ENCODE measurements at places on chromosomes 6 and 20. TPM values are rescaled to one million over a fixed set of nuclear protein-coding genes. Genes with fewer than 3 reads are reported as not detected.
A peak's percentile ranks its signal among the peaks of the same experiment; 100 is the strongest.

- H3K36me3 ChIP-seq, result no peaks in the 10 kb centered on the region
- no peak overlapping the region for H3K4me3 ChIP-seq
- H3K4me1 ChIP-seq, result no peaks in the 10 kb centered on the region
- H3K27me3 ChIP-seq, result no peaks in the 10 kb centered on the region
- no peak for DNase-seq
- H3K27ac ChIP-seq, result no peak overlapping the region
These were observed 51.7 kb downstream of the MOCS1 start for GRCh38 chr6:39882531-39882899.

GRCh38 chr6:42025066-42025844 lies 25.1 kb upstream of the TAF8 start:
- no peak overlapping the region for H3K4me3 ChIP-seq
- peaks cover 46% of the 10 kb centered on the region for H3K36me3 ChIP-seq
- H3K27me3 ChIP-seq, result no peaks in the 10 kb centered on the region
- no peak for DNase-seq

GRCh38 chr20:56924292-56925081 lies 295.4 kb downstream of the TFAP2C start:
- peaks cover 58% of the 10 kb centered on the region for H3K27me3 ChIP-seq
- no peak for DNase-seq
- H3K36me3 ChIP-seq, result peaks cover 3% of the 10 kb centered on the region
- H3K27ac ChIP-seq, result no peak overlapping the region
- no peaks in the 10 kb centered on the region for H3K4me1 ChIP-seq

DNA sequence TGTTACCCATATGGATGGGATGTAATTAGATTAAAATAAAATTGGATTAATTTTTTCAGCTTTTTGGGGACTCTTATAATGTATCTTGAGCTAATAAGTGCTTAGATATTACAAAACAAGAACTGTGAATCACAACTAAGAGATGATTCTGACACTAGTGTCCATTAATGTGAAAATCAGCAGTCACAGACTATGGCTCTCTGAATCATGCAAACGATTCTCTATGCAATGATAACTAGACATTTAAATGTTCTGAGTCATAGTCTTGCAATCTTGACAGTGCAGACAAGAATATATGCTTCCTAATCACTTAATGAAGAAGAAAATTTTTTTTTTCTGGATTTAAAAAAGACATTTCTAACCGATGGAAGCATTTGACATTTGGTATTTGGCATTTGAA lies 82.2 kb upstream of the OPRM1 start:
- no peak overlapping the region for H3K4me3 ChIP-seq
- no peak for DNase-seq
- H3K36me3 ChIP-seq, result no peaks in the 10 kb centered on the region
- H3K27me3 ChIP-seq, result no peaks in the 10 kb centered on the region
- H3K27ac ChIP-seq, result no peak overlapping the region
- no peaks in the 10 kb centered on the region for H3K4me1 ChIP-seq

DNA sequence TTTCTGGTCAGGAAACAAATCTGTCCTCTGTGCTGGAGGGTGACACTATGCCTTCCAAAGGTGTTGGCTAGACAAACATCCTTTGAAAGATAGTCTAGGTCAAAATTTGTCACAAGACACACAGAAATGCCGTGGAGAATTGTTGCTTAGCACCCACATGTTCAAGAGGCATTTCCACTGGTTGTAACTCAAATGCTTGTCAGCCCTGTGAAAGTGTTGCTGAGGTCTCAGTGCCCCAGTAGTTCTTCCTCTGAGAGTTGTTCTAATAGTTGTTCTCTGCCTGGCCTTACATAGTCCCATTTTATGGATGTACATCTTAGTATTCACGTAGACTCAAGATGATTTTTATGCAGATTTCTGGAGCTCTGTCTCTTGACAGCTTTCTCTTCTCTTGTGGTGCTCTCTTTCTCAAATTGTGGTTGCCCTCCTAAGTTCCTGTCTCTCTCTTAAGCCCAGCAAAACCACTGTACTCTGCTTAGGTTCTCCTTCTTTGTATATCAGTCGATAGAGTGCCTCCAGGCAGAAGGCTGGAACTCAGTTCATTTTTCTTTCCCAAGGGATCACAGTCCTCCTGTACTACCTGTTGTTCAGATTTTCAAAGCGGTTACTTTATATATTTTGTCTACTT lies 39.5 kb upstream of the REV3L start:
- peak overlapping the region; percentile 32 for H3K27ac ChIP-seq
- no peak overlapping the region for H3K4me3 ChIP-seq
- H3K27me3 ChIP-seq, result no peaks in the 10 kb centered on the region
- DNase-seq, result no peak

GRCh38 chr6:8193541-8193940 lies 91.2 kb upstream of the EEF1E1 start:
- H3K27me3 ChIP-seq, result peaks cover 4% of the 10 kb centered on the region
- H3K4me3 ChIP-seq, result no peak overlapping the region
- no peak for DNase-seq
- no peaks in the 10 kb centered on the region for H3K4me1 ChIP-seq
- H3K36me3 ChIP-seq, result no peaks in the 10 kb centered on the region

DNA sequence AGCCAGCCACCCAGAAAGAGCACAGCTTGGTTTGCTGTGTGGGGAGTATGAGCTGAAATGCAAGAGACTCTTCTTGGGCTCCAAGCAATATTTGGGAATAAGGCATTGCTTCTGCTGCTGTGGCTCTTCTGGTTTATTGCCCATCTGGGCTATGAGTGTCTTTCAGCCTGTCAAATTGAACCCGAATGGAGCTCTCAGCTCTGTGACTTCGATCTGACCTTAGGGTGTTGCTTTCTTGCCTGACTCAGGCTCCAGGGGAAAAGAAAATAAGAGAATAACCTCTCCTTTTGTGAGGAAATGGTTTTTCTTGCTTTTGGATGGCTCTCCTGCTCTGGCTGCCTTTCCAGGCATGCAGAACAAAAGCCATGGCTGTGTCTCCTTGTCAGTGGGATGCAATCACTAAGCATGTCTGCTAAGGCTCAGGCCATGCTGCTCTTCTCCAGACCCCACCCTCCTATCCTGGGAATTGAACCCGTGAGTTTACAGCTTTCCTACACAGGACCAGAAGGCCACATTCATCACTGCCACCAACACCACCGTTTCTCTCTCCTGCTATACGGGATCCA lies 169.4 kb upstream of the JAG1 start:
- no peaks in the 10 kb centered on the region for H3K27me3 ChIP-seq
- no peak overlapping the region for H3K4me3 ChIP-seq
- H3K27ac ChIP-seq, result no peak overlapping the region
- no peak for DNase-seq

DNA sequence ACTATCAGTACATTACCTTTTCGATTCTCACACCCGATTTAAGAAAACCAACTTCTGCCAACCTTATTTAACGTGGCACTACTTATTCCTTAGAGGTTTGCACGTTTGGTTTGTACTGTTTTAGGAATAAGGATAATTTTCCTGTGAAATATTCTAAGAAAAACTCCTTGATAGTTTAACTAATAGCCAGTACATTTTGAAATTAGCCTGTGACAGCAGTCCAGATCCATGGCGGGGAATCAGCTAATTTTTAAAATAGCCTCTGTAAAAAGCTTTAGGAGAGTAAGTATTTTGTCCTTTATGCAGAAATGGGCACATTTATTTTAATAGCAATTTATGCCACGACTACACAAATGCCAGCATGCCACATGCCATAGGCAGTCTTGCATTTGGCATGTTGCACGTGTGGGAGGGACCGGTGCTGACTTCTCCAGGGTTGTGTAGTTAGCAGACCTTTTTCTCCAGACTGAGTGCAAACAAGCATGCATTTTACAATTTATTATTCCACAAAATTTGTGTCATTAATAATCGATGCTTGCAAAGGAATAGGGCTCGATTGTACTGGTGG lies 6.2 kb downstream of the FOXC1 start:
- H3K27ac ChIP-seq, result no peak overlapping the region
- no peak overlapping the region for H3K4me3 ChIP-seq
- no peak for DNase-seq
- H3K36me3 ChIP-seq, result peaks cover 4% of the 10 kb centered on the region

DNA sequence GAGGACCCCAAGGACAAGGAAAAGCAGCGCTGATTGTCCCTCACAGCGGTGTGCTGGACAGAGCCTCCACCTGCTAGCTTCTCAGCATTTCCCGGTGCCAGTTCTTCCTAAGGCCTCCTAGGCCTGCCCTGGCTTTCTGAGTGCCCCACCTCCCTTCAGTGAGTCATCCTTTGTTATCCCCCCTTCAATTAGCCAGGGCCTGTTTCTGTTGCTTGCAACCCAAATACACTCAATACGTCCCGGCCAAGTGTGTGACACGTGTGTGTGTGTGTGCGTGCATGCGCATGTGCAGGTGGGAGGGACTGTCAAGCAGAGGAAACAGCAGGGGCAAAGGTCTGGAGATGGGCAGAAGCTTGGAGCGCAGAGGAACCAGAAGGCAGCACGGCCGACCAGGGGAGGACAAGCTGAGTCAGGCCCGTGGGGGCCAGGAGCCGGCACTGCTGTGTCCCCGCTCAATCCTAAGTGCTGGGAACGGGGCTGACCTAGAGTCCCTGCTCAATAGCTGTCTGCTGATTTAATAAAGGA lies 159.8 kb downstream of the PREX1 start:
- H3K4me1 ChIP-seq, result peaks cover 4% of the 10 kb centered on the region
- peaks cover 72% of the 10 kb centered on the region for H3K36me3 ChIP-seq
- H3K27me3 ChIP-seq, result no peaks in the 10 kb centered on the region

GRCh38 chr6:36290668-36291620 lies 21.1 kb downstream of the PNPLA1 start:
- no peak overlapping the region for H3K4me3 ChIP-seq
- H3K27me3 ChIP-seq, result peaks cover 7% of the 10 kb centered on the region
- H3K36me3 ChIP-seq, result no peaks in the 10 kb centered on the region
- peaks cover 9% of the 10 kb centered on the region for H3K4me1 ChIP-seq

DNA sequence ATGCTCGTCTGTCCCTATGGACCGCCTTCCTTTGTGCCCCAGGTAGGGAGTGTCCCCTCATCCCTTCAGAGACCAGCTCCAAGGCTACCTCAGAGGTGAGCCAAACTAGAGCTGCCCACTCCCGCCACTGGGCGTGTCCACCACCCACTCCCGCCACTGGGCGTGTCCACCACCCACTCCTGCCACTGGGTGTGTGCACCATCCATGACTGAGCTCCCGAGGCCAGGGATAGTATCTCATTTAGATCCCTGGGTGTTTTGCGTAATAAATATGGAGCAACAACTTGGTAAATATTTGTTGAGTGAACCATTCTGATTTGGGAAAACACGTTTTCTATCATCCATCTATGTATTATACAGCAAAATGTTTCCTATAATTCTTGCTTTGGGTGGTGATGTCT lies 68.8 kb downstream of the ZBTB2 start:
- peaks cover 52% of the 10 kb centered on the region for H3K27me3 ChIP-seq
- H3K36me3 ChIP-seq, result no peaks in the 10 kb centered on the region
- DNase-seq, result no peak
- H3K4me1 ChIP-seq, result peaks cover 23% of the 10 kb centered on the region

DNA sequence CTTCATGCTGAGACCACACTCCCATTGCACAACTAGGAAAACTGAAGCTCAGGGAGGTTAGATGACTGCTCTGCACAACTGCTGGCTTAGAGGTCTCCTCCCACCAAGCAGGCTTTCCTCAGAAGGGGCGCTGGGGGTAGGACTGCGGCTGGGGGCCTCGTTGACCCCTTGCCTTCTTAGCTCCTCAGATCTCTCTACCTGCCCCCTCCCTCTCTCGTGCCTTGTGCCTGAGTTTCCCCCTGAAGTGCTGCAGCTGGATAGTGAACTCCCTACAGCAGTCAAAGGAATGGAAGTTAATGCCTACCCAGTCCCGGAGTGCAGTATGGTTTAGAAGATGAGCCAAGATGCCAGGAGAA lies 149.8 kb downstream of the GRM4 start:
- H3K36me3 ChIP-seq, result no peaks in the 10 kb centered on the region
- H3K27ac ChIP-seq, result no peak overlapping the region
- H3K27me3 ChIP-seq, result peaks cover 16% of the 10 kb centered on the region
- H3K4me3 ChIP-seq, result no peak overlapping the region
- no peak for DNase-seq
- no peaks in the 10 kb centered on the region for H3K4me1 ChIP-seq

DNA sequence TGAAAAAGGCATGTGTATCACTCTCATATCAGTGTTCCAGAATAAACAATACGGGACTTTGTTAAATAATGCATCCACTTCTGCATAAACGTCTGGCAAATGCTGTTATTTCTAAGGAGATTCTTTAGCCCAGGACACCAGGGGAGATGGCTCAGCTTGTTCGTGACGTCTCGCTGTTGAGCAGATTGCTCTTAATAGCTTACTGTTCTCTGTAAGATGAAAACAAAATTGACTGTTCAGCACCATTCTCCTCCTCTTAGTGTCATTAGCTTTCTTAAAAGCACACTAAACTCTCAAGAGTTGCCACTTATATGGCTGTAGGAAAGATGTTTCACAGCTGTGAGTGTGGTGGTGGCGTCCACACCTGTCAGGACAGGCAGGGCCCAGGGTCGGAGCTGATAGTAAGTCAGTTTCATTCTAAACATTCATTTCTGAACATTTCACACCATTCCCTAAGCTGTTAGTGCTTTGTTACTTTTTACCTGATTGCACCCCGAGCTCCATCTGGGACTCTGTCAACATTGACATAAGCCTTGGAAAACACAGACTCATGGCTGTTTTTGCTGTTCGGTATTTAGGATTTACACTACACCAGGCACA lies 132.1 kb downstream of the ZDHHC14 start:
- DNase-seq, result no peak
- H3K27ac ChIP-seq, result no peak overlapping the region
- peaks cover 21% of the 10 kb centered on the region for H3K4me1 ChIP-seq
- peaks cover 13% of the 10 kb centered on the region for H3K36me3 ChIP-seq

- peak overlapping the region; percentile 18 for H3K4me3 ChIP-seq
- H3K27me3 ChIP-seq, result peaks cover 58% of the 10 kb centered on the region
- H3K36me3 ChIP-seq, result no peaks in the 10 kb centered on the region
- peaks cover 13% of the 10 kb centered on the region for H3K4me1 ChIP-seq
These were observed 1.2 kb upstream of the ARFGEF3 start for GRCh38 chr6:138160329-138161087.

The MRPS10 gene
- 32.8 TPM for total RNA-seq

The ROMO1 gene
- 114 TPM for total RNA-seq

The GTPBP2 gene
- total RNA-seq, result 107 TPM

The ZC3H12D gene
- 37.4 TPM for total RNA-seq

The SIRPD gene
- 0.15 TPM for total RNA-seq

The FRS3 gene
- 4.2 TPM for total RNA-seq

The BPIFA3 gene
- total RNA-seq, result not detected

The TRIM10 gene
- 0.08 TPM for total RNA-seq
